Stimulated activated CD4-positive, alpha-beta T cell treated with anti-CD3 and anti-CD28 coated beads, Interleukin-1b, Interleukin-23, amount 100 ng/mL, for 1 hour (primary cell): ENCODE measurements at places on chromosomes 4 and X.
A peak's percentile ranks its signal among the peaks of the same experiment; 100 is the strongest.

DNA sequence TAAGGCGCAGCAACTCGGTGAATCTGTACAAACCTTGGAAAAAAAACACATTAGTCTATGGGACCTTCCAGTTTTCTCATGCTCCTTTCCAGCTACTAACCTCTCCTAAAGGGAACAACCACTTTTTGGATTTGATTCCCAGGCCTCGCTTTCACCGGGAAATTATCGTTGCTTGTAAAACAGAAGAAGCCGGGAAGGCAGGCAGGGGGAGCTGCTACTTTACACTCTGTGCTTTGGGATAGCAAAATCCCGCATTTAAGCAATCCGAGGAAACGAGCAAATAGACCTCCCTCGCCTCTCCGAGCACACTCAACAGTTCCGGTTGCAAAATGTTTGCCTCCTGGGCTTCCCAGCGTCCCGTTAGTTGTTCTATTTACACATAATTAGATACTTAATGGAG, 1.2 kb downstream of the CD38 start:
- no peak for DNase-seq

GRCh38 chr4:161540265-161540664, 623.5 kb downstream of the FSTL5 start:
- DNase-seq, result no peak

GRCh38 chr4:60359746-60360367, 840.3 kb upstream of the ADGRL3 start:
- no peak for DNase-seq

DNA sequence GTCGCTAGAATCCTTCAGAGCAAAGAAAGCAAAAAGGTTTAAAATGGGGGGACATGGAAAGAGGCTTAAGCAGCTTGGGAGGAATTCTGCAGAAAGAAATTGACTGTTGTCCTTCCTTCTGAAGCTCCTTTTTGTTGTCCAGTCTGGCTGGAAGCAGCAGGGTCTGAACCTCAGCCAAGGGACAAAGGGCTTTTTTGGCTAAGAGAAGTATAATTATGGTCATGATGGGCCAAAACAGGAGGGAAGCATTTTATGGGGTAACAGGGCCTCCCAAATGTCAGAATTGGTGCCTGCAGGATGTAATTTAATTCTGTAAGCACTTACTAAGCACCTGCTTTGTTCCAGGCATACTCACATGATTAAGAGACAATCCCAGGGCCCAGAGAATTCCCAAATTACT, 74.2 kb upstream of the CPEB2 start:
- no peak for DNase-seq

DNA sequence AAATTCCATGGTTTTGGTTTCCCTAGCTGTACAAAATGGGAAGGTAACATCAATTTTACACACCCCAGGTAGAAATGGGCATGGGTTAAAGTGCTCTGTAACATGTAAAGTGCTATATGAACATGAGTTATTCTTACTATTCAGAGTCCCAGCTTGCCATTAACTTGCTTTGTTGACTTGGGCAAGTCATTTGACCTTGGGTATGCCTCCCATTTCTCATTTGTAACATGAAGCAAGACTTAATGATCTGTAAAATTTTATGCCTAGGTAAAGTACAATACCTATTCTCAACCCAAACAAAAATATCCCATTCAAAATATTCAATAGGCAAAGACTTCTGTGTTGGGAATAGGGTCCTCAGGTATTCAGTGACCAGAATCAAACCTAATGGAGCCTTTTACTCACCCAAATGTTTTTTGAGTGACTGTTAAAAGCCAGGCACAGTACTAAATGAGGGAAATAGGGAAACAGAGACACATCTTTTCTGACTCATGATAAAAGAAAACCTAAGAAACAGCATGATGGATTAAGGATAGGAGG, 126.6 kb downstream of the SH3RF1 start:
- no peak for DNase-seq

GRCh38 chrX:45807572-45808425, 607.1 kb upstream of the DIPK2B start:
- no peak for DNase-seq

DNA sequence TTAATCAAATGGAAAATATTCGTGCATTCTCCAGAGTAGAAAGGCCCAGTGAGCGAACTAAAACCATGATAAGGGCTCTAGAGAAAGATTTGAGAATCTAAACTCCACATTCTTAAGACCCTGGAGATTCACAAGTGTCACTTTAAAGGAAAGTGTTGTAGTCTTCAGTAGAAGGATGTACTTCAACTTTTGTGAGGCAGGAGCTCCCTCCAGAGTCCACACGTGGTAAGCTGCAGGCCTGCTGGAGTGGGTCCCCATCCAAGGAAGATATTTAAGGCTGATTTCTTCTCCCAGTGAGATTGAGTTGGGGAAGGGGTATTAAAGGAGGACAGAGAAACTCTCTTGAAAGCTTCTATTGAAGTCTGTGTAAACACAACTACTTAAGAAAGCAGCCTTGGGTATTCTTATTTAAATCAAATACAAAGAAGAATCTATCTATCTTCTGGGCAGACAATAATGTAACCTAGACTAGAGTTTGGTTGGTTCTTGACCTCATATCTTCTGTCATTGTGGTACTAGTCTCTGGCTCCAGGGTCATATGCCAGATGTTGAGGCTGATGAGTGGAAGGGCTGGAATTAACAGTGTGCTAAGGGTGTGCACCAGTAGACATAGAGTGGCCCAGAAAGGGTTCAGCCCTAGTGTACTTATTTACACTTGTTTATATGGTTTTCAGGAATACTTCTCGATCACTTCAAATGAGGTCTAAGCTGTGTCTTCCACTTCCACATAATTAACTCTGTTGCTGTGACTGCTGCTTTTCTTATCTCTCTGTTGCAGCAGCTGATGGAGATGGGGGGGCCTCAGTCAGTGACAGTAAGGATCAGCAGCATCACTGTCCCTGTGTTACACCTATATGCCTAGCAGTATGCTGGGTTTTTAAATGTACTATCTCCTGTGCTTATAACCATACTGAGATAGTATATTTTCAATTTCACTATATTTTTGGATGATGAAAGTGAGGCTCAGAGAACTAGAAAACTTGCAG, 76.1 kb downstream of the HMGB2 start:
- DNase-seq, result peak; percentile 16

- DNase-seq, result no peak
Measured at GRCh38 chr4:138035781-138036258, 206.3 kb downstream of the SLC7A11 start.

GRCh38 chr4:87633243-87633642, 16.8 kb upstream of the DMP1 start:
- DNase-seq, result no peak

GRCh38 chr4:79907001-79907400, 166.0 kb downstream of the ANTXR2 start:
- DNase-seq, result no peak

DNA sequence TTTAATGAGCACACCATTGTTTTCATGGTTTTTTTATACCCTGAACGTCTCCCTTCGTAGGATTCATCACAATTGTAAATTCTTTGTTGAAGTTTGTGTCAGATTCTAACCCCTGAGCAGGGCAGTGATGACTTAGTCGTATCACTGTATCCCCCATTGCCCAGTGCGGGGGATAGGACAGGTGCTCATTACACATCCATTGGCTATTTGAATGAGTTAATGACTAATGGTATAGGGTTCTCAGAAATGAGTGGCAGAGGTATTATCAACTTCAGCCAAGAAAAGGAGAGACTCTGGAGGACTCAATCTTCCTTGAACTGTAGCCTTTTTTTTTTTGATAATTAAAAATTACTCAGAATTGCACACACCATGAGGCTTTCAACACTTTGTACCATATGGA, 64.6 kb downstream of the SYNPO2 start:
- DNase-seq, result no peak

GRCh38 chr4:89299153-89299791, 8.3 kb downstream of the GPRIN3 start:
- no peak for DNase-seq

DNA sequence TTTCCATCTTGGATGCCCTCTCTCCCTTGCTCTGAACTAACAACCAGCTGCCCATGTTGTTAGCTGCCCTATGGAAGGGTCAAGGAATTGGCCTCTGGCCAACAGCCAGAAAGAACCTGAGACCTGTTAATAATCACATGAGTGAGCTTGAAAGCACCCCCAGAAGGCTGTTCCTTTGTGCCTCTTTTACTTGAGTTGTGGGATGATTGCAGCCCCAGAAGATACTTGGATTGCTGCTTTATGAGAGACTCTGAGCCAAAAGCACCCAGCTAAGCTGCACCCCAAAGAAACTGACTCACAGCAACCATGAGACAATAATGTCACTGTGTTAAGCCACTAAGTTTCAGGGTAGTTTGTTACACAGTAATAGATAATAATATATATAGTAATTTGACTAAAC, 73.3 kb downstream of the FRYL start:
- no peak for DNase-seq

DNA sequence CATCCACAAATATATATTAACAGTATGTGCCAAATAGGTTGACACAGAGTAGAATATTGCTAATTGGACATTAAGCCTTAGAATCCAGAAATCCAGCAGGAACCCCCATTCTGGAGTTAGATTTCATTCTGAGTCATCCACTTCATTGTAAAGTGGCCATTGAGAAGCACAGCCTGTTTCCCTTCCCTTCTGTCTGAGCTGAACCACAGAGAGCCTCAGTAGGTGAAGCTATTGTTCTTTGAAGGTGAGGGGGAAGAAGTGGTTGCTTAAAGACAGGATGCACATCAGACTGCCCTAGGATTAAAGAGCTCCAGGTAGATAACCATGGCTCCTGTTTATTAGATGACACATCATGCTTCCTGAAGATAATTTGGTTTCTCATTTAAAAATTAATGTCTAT, 30.6 kb upstream of the MCF2 start:
- no peak for DNase-seq

GRCh38 chr4:72604324-72604723, 35.3 kb upstream of the ADAMTS3 start:
- DNase-seq, result no peak

DNA sequence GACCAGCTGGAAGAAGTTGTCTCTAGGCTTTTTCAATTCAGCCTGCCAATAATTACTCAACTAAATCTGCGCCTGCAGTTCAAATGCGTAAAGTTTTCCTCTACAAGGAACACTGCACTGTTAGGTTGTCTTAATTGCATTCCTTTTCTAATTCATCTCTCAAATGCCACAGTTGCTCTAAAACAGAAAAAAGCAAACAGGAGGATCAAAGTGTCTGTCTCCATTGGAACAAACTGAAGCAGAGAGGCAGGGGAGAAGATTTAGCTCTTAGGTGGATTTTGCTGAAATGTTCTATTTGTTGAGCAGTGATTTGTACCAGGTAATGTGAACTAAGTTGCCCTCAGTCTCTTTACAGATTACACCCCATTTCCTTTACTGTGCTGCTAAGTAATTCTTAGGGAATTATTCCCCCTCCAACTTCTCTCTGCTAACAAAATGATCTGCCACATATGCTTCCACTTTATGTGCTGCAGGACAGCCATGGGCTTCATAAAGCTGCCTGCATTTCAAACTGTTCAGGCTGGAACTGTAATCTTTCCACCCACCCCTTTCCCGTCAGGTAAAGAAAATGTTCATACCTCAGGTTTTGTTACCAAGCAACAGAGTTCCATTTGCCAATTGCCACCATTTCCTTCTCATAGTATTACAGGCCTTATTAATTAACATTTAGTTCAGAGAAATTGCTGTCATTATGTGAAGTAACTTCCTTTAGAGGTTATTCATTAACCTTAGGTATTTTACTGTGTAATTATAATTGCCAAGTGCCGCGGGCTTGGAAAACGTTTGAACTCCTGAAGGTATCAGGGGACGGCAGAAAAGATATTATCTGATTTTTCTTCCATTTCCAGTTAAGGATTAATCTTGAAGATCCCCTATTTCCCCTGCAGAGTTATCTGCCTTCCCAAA, 149.3 kb downstream of the SPRY1 start:
- DNase-seq, result no peak

- no peak for DNase-seq
Measured at GRCh38 chr4:164815711-164816110, 61.3 kb upstream of the APELA start.

GRCh38 chr4:2247128-2248043, 5.5 kb upstream of the HAUS3 start:
- no peak for DNase-seq

- no peak for DNase-seq
Measured at GRCh38 chr4:130053723-130054122, 957.8 kb downstream of the C4orf33 start.

- no peak for DNase-seq
Measured at GRCh38 chr4:152187693-152188092, 348.2 kb downstream of the FBXW7 start.

- no peak for DNase-seq
Measured at GRCh38 chrX:48969471-48969870, 2.2 kb downstream of the KCND1 start.

DNA sequence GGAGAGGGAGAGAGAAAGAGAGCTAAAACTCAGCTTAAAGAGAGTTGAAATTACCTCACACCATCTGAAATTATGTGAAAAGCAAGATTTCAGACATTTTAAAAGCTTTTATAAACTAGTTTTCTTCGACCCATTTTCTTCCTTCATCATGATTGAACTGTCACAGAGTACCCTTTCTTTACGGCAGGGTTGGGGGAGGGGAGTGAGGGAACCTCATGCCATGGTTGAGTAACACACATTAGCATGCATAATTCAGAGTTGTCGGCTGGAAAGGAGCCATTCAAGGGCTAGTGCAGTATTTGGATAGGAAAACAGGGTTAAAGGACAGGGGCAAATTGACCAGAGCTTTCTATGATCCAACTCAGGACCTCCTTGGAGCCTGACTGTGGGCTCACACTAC, 46.2 kb downstream of the PCDH19 start:
- DNase-seq, result no peak

DNA sequence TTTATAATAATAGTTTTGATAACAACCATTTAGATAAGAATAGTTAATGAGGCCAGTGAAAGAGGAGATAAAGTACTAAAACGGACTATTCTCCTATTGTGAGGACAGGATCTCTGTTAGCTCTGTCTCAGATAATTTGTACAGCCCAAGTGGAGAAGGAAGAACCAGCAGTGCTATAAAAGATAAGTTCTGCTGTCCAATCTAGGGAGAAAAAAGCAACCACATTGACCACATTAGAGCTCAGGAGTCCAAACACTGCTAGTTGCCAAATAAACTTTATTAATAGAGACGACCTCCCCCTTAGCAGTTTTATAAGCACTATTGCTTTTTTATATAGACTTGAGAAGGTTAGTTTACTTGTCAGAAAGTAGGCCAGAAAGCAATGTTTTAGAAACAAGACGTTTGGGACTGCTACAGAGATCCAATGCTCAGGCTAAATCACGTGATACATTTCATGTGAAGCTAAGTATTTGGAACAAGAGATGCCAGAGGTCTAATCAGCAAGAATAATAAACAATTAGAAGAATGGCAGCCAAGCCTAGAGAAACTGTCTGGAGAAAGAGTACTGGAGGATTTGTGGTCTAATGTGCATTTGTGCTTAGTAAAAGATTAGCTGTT, 15.9 kb downstream of the IL15 start:
- no peak for DNase-seq

DNA sequence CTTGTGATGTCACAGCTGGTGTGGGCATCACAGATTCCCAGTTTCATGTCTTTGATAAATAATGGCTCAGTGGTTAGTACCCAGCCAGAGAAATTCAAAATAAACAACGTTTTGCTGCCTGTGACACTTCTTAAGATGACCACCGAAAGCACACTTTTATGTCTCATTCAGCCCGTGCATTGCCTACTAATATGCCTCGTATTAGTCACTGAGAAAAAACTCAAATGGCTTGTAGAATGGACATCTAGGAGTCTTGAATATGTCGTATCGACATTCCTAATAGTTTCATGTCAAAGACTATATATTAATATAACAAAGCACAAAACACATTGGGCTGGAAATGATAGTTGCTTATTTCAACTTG, 103.9 kb upstream of the FAT1 start:
- no peak for DNase-seq
